HL-60 (cell line): ENCODE measurements at places on chromosomes 2 and 18.
A peak's percentile ranks its signal among the peaks of the same experiment; 100 is the strongest.

GRCh38 chr2:26786207-26787028, 562 bp downstream of the CENPA start:
- DNase-seq, result peak; percentile 29

DNA sequence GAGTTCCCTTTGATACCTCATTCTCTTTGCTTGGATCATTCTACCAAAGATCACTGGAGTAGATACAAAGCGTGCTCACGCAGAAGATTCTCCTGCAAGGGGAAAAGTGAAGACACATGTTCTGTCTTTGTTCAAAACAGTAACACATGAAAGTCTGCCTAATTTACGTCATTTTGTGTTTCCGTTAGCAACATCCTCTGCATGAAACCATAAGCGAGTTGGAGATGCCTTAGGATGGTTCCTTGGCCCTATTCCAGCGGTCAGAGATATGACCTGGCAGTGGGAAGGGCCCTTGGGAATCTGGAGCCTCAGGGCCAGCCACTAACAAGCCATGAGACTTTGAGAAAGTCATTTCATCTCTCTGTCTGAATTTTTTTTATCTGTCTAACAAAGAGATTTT, 180.9 kb upstream of the TWIST2 start:
- DNase-seq, result no peak

DNA sequence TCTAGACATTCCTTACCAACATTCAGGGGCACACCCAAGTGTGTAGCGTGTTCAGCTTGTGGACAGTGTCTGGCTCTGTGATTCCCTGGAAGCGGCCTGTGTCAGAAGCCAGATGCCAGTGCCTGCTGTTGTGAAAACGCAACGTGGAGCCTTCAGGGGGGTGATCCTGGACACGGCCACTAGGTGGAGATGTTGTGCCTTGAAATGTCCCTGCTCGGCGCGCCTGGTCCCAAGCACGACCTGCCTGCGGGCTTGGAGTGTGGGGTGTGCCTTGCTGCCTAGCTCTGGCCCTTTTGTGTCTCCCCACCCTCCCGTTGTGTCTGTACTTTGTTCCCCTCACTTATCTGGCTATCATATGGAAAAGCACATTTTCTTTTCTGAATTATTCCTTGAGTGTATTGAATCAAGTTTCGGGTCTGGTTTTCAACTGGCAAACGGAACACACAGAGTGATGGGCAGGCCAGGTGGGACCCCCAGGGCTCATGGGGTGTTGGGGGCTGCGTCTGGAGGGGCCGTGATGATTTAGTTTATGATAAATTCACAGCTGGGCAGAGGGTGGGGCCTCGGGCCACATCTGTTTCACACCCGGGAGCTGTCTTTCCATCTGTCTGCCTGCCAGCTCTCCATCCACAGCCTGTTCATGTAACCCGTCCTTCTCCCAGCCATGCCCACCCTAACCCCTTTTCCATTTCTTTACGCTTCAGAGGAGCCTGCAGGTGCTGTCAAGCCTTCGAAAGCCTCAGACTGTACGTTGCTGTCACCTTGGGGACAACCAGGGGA, 95.5 kb downstream of the DYSF start:
- peak; percentile 67 for DNase-seq

DNA sequence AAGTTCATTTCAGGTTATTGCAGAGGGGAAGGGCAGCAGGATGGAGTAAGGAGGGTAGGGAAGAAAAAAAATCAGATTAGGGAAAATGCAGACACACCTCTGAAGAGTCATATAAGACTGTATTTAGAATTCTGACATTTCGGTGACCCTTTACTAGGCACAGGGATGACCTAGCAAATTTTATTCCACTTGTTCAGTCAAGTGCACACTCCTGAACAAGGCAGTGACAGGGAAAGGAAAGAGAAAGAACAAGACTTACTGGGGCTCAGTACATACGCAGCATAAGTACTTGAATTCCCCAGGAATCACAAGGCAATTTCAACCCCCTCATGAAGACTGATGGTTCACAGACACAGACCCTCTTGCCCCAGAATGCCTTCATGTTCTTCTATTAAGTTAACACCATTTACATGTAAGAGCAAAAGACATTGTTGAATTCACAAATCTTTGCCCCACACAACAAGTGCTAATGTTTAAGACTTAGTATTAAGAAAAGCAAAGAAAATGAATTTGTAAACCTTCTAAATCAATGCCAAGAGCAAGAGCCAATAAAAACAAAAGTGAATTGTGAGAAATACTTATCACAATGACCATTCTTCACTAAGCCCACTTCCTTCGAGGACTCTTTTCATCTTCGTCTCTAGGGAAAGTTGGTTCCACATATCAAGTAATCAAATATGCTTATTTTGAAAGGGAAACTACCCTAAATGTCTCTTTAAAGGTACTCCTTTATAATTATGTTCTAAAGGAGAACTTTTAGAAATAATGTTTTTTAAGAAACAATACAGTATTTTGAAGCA, 47.0 kb downstream of the COBLL1 start:
- no peak for DNase-seq

GRCh38 chr2:160876029-160876428, 284.2 kb upstream of the TANK start:
- DNase-seq, result no peak

DNA sequence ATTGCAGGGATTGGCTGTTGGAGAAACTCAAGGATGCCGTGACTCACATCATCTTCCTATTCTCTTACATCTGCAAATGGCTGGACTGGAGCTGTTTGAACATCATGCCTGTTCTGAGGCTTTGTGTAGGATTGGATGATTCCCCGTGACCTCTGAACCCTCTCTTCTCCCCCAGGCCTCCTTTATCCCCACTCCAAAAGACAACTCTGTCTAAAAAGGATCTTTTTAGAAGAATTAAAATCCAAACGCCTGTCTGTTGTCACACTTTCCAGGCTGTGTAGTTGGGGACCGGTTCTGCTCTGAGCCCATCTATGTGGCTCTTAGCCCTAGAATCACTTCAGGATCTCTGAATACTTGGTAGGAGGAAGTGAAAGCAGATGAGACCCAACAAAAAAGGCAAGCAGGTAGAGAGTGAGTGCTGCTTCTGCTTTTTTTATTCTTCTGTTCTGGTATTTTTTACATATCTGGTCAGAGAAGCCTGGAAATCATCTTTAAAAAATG, 565 bp downstream of the SP140 start:
- peak; percentile 32 for DNase-seq

DNA sequence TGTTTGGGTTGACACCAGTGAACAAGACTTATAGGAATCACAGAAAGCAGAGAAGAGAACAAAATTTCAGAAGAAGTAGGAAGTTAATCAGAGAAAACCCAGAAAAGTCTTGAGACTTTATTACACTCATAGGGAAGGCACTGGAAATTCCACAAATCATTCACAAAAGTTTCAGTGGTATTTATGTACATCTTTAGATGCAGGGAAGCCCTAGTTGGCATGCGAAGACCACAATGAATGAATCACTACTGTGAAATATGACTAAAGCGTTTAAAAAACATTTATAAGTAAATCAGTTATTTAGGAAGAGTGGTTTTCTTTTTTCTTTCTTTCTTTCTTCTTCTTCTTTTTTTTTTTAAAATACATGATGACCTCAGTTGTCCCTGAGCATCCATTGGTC, 105.1 kb downstream of the NUP35 start:
- no peak for DNase-seq

DNA sequence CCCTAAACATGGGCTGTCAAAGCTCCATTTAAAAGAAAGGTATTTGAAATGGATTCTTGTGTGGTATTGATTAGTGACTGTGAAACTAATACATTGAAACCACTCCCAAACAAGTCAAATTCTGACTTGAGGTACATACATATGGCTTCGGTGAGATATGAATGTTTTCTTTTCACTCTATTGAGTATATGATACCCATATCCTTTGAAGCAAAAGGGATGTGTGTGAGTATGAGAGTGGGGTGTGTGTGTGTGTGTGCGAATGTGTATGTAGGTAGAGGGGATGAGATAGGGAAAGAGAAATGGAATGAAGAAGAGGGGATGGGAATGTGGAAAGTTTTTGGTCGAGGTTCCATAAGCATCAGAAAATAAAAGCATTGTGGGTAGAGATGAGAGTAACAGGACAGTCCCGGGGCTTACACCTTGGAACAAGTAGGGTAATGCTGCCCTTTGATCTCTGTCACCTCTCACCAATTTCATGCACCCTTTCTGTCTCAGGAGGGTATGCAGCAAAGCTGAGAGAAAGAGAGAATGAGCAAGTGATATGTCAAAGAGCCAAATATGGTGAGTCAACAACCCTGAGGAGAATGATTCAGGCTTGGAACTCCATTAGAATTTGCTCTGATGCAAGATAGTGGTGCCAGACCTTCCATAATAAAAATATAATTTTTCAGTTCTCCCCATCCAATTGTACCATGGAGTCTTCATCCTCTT, 64.0 kb upstream of the ZEB2 start:
- no peak for DNase-seq

DNA sequence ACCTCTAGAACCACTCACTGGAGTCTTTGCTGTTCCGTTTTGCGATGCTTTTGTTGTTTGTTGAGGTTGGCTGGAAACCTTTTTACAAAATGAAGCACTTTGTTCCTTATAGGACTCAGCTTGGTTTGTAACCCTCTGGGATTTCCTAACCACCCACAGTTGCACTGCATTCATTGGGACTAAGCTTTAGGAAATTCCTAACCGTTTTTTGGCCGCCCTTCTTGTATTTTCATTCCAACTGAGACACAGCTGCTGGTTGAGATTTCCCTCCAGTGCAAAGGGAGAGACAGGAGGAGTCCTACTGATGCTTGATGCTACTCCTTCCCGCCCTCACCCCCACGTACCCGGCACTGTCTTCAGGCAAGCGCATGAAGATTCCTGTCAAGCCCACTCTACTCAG, 6.1 kb upstream of the DIPK1C start:
- DNase-seq, result no peak

DNA sequence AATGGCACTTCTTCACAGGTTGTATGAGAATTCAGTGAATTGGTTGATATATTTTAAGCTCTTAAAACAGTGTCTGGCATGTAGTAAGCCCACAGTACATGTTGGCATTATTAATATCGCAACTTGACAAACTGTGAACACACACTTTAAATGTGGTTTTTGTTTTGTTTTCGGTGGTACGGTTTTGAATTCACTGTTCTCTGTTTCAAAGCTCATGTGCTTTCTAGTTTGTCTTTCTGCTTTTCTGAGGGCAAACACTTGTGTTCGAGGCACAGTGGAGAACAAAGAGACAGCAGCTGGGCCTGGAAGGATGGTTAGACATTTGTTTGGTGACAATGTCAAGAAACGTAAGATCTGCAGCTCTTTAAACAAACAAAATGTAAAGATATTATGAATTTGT, 276.5 kb upstream of the MC4R start:
- no peak for DNase-seq

- no peak for DNase-seq
Measured at GRCh38 chr2:241932899-241933178, 63.3 kb downstream of the RTP5 start.

DNA sequence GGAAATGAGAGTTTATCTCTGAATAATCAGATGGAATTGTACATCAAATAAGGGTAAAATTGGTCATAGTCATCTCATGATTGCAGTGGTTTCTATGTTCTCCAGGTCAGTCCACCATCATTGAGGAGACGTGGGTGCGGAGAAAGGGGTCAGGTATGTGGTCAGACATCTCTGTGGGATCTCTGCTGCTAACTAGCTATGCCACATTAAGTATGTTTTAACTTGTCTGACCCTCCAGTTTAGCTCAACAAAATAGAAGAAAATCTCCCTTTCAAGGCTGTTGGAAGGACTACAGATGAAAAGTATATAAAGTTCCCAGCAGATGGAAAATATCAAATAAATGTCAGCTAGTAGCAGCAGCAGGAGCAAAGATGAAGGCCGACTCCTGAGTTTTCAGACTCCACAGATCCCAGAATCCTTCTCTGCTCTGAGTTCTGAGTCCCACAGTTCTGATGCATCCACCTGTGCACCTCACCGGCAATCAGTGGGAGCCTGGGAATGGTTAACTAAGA, 106.6 kb upstream of the CYP1B1 start:
- DNase-seq, result no peak

- DNase-seq, result peak; percentile 71
Measured at GRCh38 chr2:26412091-26412673, 10.5 kb downstream of the DRC1 start.

GRCh38 chr18:30132959-30133358, 909.6 kb downstream of the DSC3 start:
- no peak for DNase-seq

- DNase-seq, result no peak
Measured at GRCh38 chr2:48927355-48927754, 171.8 kb upstream of the LHCGR start.

GRCh38 chr2:144660518-144661316, 140.8 kb upstream of the ZEB2 start:
- DNase-seq, result peak; percentile 61

GRCh38 chr2:222315443-222316121, 16.8 kb upstream of the PAX3 start:
- no peak for DNase-seq

DNA sequence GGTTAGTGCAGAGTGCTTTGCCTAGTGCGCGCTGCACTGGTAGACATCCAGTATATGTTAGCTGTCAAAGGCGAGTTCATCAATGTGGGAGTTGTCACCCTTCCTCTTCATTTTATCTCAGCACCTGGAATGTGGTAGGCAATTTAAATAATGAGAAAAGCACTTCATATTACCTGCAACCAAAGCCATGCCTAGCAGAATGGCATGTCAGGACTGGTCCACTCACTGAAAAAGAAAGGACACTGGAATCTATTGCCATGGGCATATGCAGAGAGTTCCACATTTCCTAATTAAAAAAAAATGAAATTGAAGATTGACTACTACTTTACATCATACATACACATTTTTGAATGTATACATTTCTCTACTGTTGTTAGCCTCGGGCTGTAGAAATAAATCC, 139.6 kb downstream of the PAX3 start:
- no peak for DNase-seq

- DNase-seq, result no peak
Measured at GRCh38 chr18:45046961-45047360, 366.3 kb downstream of the SETBP1 start.

DNA sequence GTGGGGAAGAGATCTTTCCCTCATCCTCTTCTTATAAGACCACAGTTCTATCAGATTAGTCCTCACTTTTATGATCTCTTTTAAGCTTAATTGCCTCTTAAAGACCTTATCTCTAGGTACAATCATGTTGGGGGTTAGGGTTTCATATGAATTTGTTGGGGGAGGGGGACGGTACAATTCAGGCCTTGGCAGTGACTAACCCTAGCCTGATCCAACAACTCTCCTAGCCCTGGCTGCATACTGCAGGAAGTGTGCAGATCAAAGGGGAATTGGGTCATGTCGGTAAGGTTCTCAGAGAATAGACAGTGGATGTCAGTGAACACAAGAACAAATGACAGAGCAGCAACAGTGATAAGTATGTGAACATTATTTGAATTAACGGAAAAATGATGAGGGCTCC, 16.4 kb downstream of the CAPN13 start:
- no peak for DNase-seq

- DNase-seq, result no peak
Measured at GRCh38 chr2:215414674-215415073, 21.2 kb downstream of the FN1 start.

DNA sequence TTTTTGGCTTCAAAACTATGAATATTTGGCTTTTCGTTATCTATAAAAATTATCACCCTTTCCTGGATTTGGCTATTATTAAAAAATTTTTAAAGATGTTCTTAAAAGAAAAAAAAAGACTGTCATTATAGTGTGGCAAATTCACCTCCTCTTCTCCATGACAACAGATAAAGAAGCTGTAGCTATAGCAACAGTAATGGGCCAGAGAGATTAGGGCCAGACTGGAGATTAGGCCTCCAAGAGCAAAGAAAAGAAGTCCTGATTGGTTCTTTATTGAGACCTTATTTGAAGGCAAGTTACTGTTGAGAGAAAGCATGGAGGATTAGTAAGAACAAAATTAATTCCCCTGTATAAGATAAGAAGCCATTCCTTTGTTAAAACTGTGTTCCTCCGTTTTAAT, 812.5 kb downstream of the DCC start:
- no peak for DNase-seq
